ENCODE measurements at places on chromosomes 3 and 15.

DNA sequence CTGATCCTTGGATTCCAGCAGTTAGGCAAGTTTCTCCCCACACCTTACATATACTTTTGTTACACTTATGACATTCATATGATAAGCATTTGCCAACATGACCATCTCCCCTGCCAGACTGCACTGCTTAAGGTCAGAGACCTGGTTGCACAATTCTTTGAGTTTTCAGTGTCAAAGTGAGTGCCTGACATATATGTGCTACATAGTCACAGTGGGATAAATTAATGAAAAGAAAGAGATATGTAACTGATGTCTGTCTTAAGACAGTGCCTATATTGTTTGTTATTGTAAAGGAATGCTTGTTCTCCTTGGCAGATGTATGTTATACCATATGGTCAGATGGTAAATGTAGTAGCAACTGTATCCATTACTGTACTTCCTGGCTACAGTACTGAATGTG is 3.5 kb upstream of the DCUN1D1 start:
- DNase-seq: no peak

DNA sequence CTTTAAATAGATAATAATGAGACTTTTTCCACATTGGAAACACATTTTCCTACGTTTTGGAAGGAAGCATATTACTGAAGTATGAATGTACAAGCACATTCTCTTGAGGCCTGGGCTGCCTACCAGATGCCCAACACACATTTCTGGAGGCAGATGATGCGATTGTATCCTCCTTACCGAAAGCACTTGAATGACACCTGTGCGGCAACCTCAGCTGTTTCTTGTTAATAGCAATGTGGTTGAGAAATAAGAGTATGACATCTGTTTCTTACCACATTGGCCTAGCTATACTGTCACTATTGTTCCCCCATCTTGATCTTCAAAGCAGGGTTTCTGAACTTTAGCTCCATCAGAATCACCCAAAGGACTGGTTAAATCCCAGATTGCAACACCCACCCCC is 84.8 kb downstream of the ARPP21 start:
- no peak for DNase-seq

DNA sequence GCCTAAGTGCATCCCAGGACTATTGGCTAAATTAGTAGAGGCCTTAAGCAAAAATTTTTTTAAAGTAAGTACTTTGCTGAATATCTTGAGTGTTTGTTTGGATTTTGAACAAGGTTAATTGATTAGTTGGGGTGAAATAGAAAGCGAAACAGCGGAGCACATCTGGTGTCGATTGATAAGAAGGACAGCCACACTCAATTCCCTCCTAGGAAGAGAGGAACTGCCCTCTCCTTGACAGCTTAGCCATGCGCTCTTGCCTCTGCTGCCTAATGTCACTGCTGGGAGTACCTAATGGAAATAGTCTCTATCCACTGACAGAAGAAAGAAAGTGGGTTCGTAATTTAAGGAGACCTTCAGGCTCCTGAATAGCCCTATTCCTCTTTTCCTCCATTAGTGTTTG is 943.6 kb downstream of the DIPK2A start:
- DNase-seq: no peak

DNA sequence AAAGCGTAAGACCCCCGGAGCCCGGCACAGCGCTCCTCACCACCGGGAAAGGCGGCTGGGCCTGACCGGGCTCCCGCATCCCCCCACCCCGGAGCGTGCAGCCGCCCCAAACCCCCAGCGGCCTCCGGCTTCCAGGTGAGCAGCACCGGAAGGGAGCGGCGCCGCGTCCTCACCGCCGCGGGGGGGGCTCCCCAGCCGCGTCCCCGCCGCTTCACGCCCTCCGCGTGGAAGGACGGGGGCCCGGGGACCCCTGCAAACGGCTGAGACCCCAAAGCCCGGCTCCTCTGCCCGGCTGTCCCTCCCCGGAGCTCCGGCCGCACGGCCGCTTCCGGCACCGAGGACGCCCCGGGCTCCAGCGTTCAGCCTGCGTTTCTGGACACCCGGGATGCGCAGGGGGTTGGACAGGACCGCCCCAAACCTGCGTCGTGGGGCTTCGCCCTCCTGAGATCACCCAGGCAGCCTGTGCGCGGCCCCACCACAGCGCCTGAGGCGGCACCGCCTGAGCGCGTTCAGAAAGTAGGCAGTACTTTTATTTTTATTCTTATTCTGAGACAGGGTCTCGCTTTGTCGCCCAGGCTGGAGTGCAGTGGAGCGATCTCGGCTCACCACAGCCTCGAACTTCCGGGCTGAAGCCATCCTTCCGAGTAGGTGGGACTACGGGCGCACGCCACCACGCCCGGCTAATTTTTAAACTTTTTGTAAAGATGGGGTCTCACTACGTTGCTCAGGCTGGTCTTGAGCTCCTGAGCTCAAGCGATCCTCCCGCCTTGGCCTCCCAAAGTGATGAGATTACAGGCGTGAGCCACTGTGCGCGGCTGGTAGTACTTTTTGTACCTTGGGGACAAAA is 51.6 kb upstream of the BLM start:
- DNase-seq: peak; percentile 28

Measured in bone marrow (tissue), 2 donors.